HTR-8/SVneo (cell line): ENCODE measurements at places on chromosomes 3 and 15.
A peak's percentile ranks its signal among the peaks of the same experiment; 100 is the strongest.

GRCh38 chr3:65004795-65005295 is 317.0 kb upstream of the ADAMTS9 start:
- no peak for DNase-seq

GRCh38 chr15:93331545-93332167 is 242.6 kb upstream of the RGMA start:
- no peak for DNase-seq

GRCh38 chr15:33644304-33644703 is 324.0 kb upstream of the CHRM5 start:
- no peak for DNase-seq

GRCh38 chr15:83734487-83734886 is 80.6 kb downstream of the ADAMTSL3 start:
- DNase-seq, result no peak

DNA sequence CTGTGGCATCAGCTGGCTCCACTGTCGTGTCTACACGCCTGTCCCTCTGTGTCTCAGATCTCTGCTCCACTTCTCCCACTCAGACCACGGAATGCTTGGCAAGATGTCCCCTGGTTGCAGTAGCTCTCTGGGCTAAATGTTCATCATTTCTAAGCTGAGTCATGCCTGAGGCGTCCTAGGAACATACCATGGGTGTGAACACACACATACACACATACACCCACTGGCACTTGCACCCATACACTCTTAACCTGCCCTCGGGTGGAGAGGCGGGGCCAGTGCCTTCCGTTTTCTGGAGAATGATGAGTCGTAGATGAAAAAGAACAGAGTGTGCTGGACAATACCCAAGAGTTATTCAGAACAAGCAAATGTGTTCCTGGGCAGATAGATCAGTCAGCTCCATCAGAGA is 72.4 kb downstream of the SENP2 start:
- peak; percentile 69 for DNase-seq

GRCh38 chr15:89307046-89307587 is 27.5 kb downstream of the POLG start:
- no peak for DNase-seq

- DNase-seq, result no peak
Measured at GRCh38 chr15:79102595-79102994, 12.0 kb upstream of the RASGRF1 start.

DNA sequence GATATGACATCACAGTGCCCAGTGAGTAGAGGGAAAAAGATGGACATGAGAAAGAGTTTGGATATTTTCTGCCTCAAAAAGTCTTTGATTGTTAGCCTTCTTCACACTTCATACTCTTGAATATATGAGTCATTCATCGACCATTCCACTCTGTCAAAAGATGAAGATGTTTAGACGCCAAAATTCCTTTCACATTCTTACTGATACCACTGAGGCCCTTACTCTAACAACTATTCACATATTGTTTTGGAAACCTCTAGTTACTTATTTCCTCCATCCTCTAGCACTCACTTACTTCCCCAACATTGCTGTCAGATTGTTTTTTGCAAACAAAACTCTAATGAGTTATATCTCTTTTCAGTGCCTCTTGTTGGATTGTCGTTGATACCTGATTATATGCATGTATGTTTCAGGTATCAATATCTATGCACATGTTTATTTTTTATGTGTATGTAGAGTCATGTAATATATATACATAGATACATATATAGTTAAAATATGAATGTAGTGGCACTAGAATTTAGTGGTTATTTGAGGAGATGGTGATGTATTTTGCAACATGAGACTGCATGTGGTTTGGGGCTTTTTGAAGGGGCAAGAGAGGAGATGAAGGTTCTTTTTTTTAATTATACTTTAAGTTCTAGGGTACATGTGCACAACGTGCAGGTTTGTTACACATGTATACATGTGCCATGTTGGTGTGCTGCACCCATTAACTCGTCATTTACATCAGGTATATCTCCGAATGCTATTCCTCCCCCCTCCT is 40.0 kb upstream of the OR5H6 start:
- no peak for DNase-seq

- no peak for DNase-seq
Measured at GRCh38 chr3:107432013-107432515, 54.8 kb downstream of the CCDC54 start.

DNA sequence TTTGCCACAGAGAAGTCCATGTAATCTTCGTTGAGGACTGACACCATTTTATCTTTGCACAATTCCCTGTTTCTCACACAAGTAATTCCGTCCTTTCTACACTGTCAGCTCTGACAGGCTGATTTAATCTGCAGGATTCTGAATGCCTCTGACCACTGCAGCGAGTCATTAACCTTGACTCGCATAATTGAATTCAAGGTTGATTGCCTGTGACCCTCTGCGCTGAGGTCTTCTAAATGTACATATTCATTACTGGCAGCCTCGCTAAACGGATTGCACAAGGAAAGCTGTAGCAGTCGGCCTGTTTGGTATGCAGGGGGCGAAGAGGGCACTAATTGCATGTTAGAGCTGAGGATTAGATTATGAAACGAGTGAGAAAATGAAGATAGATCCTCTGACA is 147.8 kb downstream of the SHOX2 start:
- DNase-seq, result no peak

GRCh38 chr3:186783731-186784515 is 546 bp downstream of the EIF4A2 start:
- DNase-seq, result peak; percentile 62

DNA sequence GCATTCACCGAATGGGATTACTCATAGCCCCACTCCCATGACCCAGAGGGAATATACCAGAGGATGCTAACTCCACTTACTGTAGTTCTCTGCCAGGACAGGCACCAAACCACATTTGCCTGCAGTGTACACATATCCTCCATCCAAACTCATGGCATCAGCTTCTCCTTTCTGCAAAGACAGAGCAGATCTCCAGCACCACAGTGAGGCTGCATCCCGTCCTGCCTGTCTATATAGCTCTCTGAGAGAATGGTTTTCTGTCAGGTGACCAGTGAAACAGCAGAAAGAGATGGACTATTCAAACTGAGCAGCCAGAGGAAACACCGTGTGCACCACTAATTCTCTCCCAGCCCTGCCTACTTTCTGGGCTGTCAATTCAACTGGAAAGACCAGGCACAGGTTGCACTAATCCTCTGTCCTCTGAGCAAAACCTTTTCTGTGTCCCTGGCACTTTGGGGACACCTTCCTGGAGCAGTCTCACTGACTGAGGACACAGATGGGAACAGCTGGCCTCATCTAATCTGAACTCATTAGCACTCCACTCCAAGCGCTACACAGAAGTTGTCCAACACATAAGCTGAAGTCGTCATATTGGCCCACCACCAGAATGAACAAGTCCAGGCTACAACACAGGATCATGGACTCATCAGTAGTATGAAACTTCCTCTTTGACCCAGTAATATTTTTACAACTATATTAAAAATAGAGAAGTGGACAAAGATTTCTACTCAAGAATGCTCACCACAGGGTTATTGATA is 17.3 kb downstream of the LTF start:
- DNase-seq, result no peak

DNA sequence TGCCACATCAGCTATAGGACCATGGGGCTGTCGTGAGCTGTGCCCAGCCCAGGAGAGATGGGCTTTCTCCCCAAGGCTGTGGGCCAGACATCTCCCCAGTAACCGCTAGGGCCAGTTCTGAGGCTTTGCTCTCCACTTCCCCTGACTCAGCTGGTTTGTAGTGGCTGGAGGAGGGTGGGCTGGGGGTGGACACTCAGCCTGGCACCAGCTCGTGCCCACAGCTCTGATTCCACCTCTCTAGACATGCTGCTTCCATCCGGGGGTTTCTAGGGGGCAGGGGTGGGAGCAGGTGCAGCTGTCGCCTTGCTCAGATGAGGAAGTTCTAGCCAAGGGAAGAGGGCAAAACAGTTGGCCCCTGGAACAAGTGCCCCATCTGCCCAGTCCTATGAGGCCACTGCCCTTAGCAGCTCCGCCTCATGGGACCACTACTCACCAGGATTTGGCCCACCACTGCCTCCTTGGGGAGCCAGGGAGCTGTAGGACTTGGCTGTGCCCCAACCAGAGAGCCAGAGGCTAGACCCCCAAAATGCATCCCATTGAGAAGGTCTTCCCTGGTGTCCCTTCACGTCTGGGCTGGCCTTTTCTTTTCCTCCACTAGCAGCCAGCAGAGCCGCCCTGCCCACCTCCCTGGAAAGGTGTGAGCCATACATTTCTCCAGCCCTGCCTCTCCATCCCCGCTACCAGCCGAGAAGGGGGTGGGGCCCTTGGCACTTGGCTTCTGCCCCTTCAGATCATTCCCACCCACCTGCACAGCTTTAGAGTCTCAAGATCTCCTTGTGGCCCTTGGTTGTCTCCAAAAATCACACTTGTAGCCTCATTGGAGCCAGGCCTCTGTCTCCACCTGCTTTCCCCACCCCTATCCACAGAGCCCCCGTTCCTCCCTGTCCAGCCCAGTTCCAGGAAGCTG is 9.9 kb downstream of the GLYCTK start:
- no peak for DNase-seq

- no peak for DNase-seq
Measured at GRCh38 chr15:23049984-23050628, 10.7 kb upstream of the TUBGCP5 start.

DNA sequence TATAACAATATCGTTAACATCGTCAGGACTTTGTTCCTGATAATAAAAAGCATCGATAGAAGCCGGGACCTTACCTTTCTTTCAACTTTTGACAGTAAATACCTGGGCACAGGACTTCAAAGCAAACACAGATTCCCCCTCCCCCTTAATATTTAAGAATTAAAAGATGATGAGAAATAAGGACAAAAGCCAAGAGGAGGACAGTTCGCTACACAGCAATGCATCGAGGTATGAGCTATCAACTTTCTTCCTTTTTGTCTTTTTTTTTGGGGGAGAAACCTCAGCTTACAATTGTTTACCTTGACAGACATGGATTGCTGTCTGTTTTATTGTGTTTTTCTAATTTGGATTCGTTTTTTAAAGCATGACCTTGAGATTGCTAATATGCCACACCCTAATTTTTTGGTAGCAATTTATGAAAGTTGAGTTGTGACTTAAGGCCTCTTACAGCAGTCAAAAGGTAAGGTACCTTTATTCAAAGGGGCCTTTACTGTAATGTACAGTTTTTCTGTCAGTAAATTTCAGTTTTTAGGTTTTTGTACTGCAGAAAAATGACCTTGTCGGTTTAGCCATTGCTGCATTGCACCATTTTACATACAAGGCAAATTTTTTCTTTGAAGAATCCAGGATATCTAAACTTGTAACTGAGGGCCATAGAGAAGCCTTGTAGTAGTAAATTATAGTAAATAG is 1.1 kb downstream of the CHD2 start:
- no peak for DNase-seq

GRCh38 chr15:63348392-63348791 is 33.3 kb downstream of the CA12 start:
- DNase-seq, result peak; percentile 43

DNA sequence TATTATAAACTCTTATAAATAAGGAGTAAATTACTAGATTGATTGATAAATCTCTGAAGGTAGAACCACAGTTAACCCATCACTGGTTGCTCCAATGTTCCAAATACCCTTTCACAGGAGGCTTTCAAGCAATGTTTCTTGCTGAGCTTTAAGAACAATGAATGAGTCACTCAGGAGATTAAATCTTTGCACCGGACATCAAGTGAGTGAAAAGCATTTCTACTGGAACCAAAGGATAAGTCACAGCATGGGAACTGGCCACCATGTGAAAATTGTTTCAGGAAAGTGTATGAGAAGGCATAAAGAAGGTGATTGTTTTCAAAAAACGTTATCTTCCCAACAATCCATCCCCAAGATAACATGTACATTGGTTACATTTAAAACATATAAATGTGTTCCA is 90.6 kb downstream of the CNTN3 start:
- DNase-seq, result no peak

- DNase-seq, result no peak
Measured at GRCh38 chr3:172347895-172348679, 100.2 kb downstream of the GHSR start.

DNA sequence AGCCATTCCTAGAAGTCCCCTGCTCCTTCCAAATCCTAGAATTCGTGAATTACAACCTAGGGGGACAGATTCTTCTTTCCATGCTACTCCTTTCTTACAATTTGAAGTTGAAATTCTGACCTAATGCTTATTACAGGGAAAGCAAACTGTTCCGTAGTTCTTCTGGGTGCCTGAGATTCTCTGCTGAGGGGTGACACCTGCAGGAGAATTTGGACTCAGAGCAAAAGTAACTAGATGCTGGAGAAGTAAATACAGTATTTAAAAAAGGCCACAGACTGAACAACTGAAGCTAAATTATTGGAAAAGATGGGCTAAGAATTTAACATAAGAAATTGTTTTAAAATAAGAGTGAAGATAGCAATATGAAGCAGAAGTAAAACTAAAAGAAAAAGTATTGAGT is 37.9 kb downstream of the ACAD9 start:
- DNase-seq, result no peak

GRCh38 chr3:100096866-100097265 is 17.4 kb downstream of the FILIP1L start:
- DNase-seq, result no peak

GRCh38 chr3:154182322-154182922 is 61.2 kb downstream of the ARHGEF26 start:
- no peak for DNase-seq

GRCh38 chr15:30990446-30991254 is 778 bp downstream of the MTMR10 start:
- no peak for DNase-seq

DNA sequence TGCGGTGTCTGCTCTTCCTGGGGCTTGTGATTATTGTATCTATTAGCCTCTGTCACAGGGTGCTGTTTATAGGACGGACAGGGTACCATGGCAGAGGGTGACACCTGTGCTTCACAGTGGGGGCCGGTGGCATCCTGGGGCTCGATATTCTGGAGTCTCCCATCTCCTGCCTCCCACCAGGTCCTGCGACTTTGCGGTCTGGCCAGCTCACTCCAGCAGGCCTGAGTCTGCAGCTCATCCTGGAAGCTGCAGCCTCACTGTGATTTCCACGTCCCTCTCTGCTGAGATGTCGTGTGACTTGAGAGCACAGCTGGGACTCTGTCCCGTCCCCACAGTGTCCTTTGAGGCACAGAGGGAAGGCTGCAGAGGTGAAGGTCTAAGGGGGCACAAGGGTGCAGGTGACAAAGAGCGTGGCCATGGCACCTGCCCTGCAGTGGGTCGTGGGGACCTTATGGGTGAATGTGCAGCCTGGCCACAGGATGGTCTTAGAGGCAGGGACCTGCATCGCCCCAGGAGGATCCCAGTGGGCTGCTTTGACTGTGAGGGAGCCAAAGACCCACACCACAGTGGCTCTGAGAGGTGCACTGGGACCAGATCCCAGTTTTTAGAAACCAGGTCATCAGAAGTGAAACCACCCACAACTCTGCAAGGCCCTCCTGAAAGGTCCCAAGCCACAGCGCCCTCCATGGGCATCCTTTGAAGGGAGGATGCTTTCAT is 172.8 kb downstream of the KLF13 start:
- no peak for DNase-seq

DNA sequence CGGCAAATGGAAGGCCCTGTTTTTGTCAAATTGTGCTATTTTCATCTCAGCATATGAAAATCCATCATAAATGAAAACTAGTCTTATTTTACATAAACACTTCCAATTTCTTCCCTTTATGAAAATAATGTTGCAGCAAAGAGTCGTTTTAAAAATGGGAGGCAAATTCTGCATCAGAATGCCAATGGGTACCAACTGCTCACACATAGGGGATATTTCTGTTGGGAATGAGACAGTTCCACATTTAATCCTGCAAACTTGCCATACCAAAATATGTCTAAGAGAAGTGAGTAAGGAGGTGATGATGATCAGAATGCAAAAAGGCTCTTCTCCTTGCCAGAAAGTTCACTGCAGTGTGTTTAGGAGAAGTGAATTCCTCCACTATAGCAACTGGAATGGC is 391.7 kb downstream of the CACNA2D3 start:
- no peak for DNase-seq

- DNase-seq, result no peak
Measured at GRCh38 chr3:45067486-45067885, 41.4 kb downstream of the CLEC3B start.
